ELR (cell line): ENCODE measurements at places on chromosomes 4 and X.
A peak's percentile ranks its signal among the peaks of the same experiment; 100 is the strongest.

DNA sequence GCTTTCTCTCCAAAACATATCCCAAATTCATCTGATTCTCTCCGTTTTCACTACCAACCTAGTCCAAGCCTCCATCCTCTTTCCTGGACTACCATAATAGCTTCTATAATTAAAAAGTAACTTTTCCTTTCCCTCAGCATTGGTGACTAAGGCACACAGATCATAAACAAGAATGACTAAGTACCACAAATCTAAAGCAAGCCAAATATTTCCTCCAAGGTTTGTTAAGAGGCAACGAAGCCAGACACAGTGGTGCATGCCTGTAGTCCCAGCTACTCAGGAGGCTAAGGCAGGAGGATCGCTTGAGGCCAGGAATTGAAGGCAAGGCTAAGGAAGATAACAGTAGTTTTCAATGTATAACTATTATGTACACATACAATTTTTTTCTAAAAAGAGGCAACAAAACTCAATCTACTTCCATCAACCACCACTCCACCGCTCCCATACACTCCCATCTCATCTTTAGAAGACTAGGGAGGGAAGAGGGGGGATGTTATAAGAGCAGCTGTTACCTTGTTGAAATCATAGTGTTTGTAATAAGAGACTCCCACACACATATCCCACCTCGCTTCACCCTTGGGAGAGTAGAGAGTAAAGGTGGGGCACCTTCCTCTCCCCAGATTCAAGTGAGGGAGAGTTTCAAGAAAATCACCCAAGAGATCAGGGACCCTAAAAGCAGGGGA, 4.2 kb upstream of the JCHAIN start:
- peak; percentile 81 for DNase-seq

DNA sequence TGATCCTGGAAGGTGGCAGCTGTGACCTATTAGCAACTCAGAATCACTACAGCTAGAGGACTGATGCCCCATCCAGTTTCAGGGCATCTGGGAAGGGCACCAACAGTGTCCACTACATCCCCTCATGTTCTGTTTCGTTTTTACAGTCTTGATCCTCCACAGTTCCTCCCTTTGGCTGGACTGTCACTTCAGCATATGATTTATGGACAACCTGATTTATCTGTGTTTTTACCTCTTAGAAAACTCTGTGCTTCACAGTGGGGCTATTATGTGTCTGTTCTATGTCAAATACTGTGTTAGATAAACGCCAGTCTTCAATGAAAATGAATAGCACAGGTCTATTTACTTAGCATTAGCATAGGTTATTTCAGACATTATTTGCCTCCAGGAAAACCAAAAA, 63.1 kb upstream of the GRPR start:
- no peak for DNase-seq

GRCh38 chrX:136626237-136626636, 21.7 kb upstream of the CD40LG start:
- DNase-seq, result no peak

DNA sequence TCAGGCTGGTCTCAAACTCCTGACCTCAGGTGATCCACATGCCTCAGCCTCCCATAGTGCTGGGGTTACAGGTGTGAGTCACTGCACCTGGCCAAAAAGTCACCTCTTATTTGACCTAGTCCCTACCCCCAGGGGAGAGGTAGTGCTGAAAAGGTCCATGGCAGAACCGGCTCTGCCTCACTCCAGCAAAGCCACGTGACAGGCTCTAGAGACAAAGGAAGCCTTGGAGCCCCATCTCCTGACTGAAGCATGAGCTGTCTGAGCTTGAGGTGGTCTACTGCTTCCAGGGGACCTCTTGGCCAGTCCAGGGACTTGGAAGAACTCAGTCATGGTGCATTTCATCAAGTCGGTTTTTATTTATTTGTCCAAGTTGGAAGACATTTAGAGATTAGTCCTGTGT, 52.5 kb upstream of the ZNF518B start:
- DNase-seq, result no peak

DNA sequence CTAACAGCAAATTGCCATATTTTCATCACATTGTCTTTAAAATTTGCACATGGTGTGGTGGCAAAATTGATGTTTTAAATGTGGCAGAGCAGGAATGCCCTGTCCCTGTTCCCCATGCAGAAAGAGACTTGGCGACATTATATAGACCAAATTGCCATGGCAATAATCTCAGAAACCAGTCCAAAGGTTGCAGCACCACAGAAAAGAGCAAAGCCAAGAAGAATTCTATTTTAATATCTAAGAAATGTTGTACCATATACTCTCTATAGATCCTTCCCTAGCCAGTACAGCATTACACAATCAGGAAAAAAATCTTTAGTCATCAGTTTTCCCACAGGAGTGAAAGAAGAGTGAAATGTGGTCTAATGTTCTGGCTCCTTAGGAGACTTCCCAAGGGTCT, 80.0 kb downstream of the UGT2B28 start:
- no peak for DNase-seq

DNA sequence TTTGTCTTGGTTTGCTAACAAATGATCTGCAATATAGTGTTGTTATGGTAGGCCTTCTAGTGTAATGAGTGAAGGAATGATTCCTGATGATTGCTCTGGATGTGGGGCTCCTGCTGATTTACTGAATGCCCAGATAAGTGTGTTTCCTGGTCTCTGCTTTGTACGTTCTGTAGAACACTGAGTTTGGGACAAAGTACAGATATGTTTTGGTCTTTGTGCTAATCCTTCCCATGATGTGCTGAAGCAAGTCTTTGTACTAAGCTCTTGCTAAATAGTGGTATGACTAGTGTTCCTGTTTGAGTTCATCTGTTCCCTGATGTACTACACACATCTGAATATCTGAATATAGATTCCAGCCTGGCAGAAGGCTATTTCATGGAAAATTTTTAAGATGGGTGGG, 36.9 kb upstream of the XIAP start:
- DNase-seq, result no peak
